Activated T-helper 2 cell treated with anti-CD3 and anti-CD28 coated beads, Interferon-gamma antibody, Interleukin-2, Interleukin-4, amounts not matched to agents 10 μg/mL and 5 μg/mL and 100 μg/mL, durations not matched to agents 14 hours and 24 hours and 36 hours (primary cell): ENCODE measurements at places on chromosomes 5 and 9.

GRCh38 chr5:91864962-91865361, 481.8 kb upstream of the ARRDC3 start:
- H3K27me3 ChIP-seq, result no peaks in the 10 kb centered on the region
- no peaks in the 10 kb centered on the region for H3K4me1 ChIP-seq
- no peak for DNase-seq
- no peaks in the 10 kb centered on the region for H3K36me3 ChIP-seq

- H3K4me1 ChIP-seq, result no peaks in the 10 kb centered on the region
- no peaks in the 10 kb centered on the region for H3K36me3 ChIP-seq
- no peak overlapping the region for H3K27ac ChIP-seq
Observed at GRCh38 chr9:79868567-79869189, 296.9 kb downstream of the TLE4 start.

DNA sequence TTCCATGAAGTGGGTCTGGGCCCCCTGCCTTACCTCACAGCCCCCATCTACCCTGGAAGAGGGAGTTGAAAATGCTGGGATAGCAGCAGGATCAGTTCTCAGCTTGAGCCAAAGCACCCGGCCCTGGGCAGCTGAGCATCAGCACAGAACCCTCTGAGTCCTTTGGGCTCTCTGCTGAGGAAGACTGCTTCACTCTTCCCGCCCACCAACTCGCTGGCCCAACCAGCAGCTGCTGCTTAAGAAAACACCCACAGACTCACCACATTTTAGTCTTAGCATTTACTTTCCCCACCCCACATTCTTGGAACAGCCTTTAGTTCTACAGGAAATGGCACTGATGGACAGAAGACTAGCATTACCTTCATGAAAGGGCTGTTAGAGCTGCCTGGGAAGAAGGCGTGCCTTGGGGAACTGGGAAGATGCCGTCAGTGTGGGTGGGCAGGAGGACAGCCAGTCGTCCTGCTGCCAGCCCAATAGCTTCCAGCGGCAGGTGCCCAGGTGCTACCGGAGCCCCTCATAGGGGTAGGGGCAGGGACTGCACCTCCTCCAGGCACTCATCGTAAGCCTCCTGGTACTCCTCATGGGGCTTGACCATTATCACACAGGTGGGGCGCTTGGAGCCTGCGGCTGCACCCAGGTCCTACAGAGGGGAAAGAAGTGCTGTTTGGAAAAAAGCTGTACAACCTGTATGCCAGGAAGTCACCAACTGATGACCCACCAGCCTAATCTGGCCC, 4.3 kb downstream of the NHP2 start:
- H3K36me3 ChIP-seq, result peaks cover 78% of the 10 kb centered on the region
- peaks cover 33% of the 10 kb centered on the region for H3K4me1 ChIP-seq
- H3K4me3 ChIP-seq, result no peak overlapping the region
- no peak for DNase-seq
- peak overlapping the region; percentile 33 for H3K27ac ChIP-seq

GRCh38 chr5:179115845-179116524, 55.8 kb downstream of the ZNF354C start:
- no peak overlapping the region for H3K27ac ChIP-seq
- no peak for DNase-seq
- no peaks in the 10 kb centered on the region for H3K4me1 ChIP-seq
- H3K27me3 ChIP-seq, result no peaks in the 10 kb centered on the region

DNA sequence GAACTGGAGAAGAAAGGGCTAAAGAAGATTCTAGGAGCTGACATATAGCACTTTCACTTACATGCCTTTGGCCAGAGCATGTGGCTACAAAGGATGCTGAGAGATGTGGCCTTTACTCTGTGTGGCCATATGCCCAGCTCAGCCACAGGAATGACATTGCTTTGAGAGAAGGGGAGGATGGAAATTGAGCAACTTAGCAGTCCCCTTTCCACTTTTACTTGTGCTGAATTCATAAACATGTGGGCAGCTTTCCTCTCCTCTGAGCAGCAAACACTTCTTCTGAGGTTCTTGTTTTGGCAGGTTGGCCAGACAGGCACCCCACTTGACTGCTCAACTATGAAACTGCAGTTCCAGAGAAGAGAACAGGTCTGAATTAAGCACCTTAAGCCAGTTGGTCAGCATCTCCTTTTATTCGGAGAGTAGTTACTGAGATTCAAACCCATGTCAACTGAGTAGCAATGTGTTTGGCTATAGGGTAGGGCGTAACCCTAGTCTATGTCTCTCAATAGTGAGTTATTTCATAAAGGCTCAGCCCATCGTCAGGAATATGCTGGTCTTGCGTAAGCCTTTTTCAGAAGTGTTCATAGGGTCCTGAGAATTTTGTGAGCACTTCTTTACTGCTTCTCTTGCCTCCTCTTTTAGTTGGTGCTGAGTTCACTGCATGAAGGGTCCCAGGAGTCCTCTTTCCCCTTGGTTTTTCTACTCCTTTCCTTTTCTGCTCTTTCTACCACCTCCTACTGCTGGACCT, 134.5 kb downstream of the PALM2AKAP2 start:
- peak overlapping the region; percentile 3 for H3K27ac ChIP-seq
- H3K4me3 ChIP-seq, result no peak overlapping the region
- no peak for DNase-seq
- H3K36me3 ChIP-seq, result no peaks in the 10 kb centered on the region
- H3K4me1 ChIP-seq, result peaks cover 43% of the 10 kb centered on the region
- no peaks in the 10 kb centered on the region for H3K27me3 ChIP-seq

DNA sequence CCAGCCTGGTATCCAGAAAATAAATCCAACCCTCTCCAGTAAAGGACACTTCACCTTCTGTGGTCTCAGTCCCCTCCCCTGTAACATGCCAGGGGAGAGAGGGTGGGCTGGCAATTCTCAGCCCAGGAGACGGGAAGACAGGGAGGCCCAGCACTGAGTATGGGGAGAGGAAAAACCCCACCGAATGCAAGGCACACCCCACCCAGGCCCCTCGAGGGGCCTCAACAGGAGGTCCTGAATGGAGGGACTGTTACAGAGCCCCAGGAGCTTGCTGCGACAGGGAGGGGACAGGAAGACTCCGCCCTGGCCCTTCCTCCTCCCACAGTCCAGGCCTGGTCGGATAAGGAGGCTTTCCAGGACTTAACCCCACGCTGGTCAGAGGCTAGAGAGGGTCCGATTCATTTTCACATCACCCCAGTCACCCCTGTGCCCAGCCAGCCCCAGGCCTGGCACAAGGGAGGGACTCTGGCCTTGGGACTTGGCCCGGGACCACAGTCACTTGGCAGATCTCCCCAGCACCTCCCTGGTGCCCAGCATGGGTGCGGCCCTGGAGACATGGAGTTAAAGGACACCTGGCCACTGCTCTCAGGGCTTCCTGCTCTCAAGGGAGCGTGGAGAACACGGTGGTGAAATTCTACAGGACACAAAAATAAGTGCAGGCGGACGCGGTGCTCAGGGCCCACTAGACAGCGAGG, 44.9 kb upstream of the STXBP1 start:
- DNase-seq, result no peak
- H3K36me3 ChIP-seq, result no peaks in the 10 kb centered on the region
- H3K27me3 ChIP-seq, result no peaks in the 10 kb centered on the region
- peak overlapping the region; percentile 78 for H3K4me3 ChIP-seq

DNA sequence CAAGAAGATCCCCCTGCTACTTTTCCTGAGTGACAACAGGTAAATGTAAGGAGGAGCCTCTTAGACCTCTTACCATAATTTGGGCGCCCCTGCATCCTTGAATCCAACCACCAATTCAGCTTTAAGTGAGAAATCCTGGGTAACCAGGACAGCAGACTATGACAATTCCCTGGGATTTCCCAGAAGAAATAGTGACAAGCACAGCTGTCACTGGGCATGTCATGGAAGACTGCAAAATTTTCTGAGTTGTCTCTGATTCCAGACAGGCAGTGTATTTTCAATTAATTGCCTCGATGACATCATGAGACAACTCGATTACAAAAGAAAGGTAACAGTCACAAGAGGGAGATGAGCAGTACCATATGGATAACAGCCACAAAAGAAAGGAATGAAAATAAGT, 256.9 kb downstream of the BNC2 start:
- no peak overlapping the region for H3K27ac ChIP-seq
- no peak overlapping the region for H3K4me3 ChIP-seq
- no peaks in the 10 kb centered on the region for H3K27me3 ChIP-seq

DNA sequence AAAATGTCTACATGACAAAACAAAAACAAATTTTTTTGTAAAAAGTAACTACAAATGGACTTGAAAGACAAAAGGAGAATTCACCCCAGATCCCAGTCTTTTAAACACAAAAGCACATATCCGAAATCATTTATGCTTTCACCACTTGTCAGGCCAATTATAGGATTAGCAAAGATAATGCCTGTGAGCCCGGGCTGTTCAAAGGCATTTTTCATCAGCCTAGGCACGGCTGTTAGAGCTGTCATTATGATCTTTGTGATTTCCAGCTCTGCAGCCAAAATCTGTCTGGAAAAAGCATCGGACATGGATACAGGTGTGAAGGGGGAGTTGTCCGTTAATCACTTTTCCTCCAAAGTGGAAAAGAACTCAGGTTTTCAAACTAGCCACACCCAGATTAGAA, 23.6 kb upstream of the RAB14 start:
- H3K36me3 ChIP-seq, result no peaks in the 10 kb centered on the region
- H3K27me3 ChIP-seq, result no peaks in the 10 kb centered on the region
- no peak overlapping the region for H3K4me3 ChIP-seq
- H3K4me1 ChIP-seq, result peaks cover 2% of the 10 kb centered on the region
- H3K27ac ChIP-seq, result no peak overlapping the region

DNA sequence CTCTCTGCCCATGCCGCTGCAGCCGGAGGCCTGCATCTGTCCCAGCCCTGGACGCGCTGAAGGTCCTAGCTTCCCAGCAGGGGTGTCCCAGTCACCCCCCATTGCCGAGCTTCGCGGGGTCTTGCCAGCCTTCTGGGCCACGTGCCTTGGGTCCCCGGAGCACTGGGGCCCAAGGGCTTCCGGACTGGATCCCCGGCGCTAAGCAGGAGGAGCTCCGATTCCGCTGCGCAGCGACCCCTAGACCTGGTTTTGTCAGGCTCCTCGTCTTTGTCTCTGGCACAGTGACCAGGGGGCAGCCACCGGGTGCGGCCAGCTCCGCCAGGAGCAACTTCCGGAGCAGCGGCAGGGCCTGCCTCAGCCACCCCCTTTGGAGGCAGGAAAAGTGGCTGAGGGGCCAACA, 3.3 kb upstream of the IRX1 start:
- H3K4me3 ChIP-seq, result no peak overlapping the region
- no peaks in the 10 kb centered on the region for H3K4me1 ChIP-seq
- no peak for DNase-seq
- no peak overlapping the region for H3K27ac ChIP-seq
- H3K27me3 ChIP-seq, result peaks cover 47% of the 10 kb centered on the region
- H3K36me3 ChIP-seq, result no peaks in the 10 kb centered on the region

GRCh38 chr9:34989003-34989945, at the start of gene DNAJB5:
Gene DNAJB5 (plus strand): TSS chr9:34989745. CDS start chr9:34990631, 886 bp downstream.
- peaks cover 62% of the 10 kb centered on the region for H3K4me1 ChIP-seq
- DNase-seq, result peak; percentile 98
- no peaks in the 10 kb centered on the region for H3K27me3 ChIP-seq

DNA sequence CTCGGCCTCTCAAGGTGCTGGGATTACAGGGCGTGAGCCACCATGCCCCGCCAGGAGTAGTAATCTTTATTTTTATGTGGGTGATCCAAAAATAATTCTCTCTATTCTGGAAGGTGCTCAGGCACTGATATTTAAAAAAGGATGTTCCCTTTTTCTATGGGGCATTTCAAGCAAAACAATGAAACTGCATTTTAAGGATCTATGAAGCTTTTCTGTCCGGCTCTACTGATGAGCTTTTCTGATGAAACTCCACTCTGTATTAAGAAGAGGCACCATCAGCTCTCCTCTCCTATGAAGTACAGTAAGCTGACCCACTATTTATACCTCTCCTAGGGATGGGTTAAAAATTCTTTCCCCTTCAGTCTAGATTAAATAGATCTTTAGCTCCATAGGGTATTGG, 7.4 kb downstream of the ADAM19 start:
- H3K4me1 ChIP-seq, result peaks cover 70% of the 10 kb centered on the region
- peaks cover 90% of the 10 kb centered on the region for H3K36me3 ChIP-seq
- H3K4me3 ChIP-seq, result no peak overlapping the region
- DNase-seq, result no peak
- no peak overlapping the region for H3K27ac ChIP-seq

- no peaks in the 10 kb centered on the region for H3K36me3 ChIP-seq
- no peak overlapping the region for H3K4me3 ChIP-seq
- no peaks in the 10 kb centered on the region for H3K27me3 ChIP-seq
- no peak for DNase-seq
- H3K4me1 ChIP-seq, result no peaks in the 10 kb centered on the region
Observed at GRCh38 chr5:92460505-92460904, 1077.4 kb upstream of the ARRDC3 start.

DNA sequence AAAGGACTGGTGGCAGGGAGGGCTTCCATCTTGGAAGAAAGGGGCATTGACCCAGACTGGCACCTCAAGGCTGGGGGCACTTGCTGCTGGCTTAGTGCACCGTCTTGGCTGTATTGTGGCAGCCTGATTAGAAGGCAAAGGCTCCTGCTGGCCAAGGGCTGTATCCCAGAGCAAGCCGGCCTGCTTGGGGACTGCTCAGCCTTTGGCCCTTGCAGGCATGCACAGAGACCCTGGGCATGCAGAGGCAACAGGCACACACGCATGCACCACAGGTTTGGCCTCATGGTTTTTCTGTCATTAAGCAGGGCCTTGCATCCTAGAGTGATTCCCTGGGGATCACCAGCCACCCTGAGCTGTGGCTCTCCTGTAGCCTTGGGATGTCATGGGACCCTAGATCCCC, 29.0 kb downstream of the PITX1 start:
- peaks cover 13% of the 10 kb centered on the region for H3K27me3 ChIP-seq
- no peak overlapping the region for H3K4me3 ChIP-seq
- H3K4me1 ChIP-seq, result no peaks in the 10 kb centered on the region
- H3K36me3 ChIP-seq, result no peaks in the 10 kb centered on the region
- no peak overlapping the region for H3K27ac ChIP-seq

GRCh38 chr9:98967680-98968079, 24.0 kb downstream of the COL15A1 start:
- peaks cover 6% of the 10 kb centered on the region for H3K27me3 ChIP-seq
- no peak for DNase-seq
- no peaks in the 10 kb centered on the region for H3K4me1 ChIP-seq
- no peaks in the 10 kb centered on the region for H3K36me3 ChIP-seq
- no peak overlapping the region for H3K27ac ChIP-seq
- no peak overlapping the region for H3K4me3 ChIP-seq

DNA sequence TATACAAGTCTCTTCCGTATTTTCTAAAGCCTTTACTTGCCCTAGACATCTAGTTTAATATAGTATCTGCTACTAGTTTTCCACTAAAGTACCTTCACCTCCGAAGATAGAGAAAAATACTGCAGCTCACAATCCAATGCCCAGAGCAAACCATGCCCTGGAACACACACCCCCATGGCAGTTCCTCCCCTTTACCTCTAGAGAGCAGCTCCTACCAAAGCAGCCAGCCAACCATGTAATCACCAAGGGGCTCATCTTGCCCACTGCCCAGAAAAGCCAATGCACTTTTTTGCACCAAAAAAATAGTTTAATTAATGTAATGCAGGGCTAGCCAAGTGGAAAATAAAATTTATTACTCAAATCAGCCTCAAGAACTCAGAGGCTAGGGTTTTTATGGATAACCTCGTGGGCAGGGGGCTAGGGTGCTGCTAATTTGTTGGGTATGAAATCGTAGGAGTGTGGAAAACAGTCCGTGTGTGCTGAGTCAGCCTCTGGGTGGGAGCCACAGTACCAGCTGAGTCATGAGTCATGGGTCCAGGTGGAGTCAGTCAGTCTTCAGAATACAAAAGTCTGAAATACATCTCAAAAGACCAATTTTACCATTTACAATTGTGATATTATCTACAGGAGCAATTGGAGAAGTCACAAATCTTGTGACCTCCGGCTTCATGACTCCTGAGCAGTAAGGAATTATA, 120.1 kb upstream of the ACO1 start:
- H3K27me3 ChIP-seq, result no peaks in the 10 kb centered on the region
- no peak overlapping the region for H3K4me3 ChIP-seq
- no peaks in the 10 kb centered on the region for H3K4me1 ChIP-seq
- no peaks in the 10 kb centered on the region for H3K36me3 ChIP-seq
- H3K27ac ChIP-seq, result no peak overlapping the region
